ENCODE measurements at places on chromosomes 7 and 10. TPM values are rescaled to one million over a fixed set of nuclear protein-coding genes. Genes with fewer than 3 reads are reported as not detected.

- no peak for DNase-seq
- H3K36me3 ChIP-seq, result no peaks in the 10 kb centered on the region
- H3K4me1 ChIP-seq, result peaks cover 8% of the 10 kb centered on the region
- H3K27me3 ChIP-seq, result no peaks in the 10 kb centered on the region
- H3K4me3 ChIP-seq, result no peak overlapping the region
Measured at GRCh38 chr10:78762086-78762630, 306.6 kb upstream of the ZMIZ1 start.

ADRA2A gene
- not detected for total RNA-seq

PNLIPRP2 gene
- not detected for total RNA-seq

UPK3B gene
- 3.3 TPM for total RNA-seq

All from natural killer cell (primary cell).